ENCODE measurements at places on chromosomes 11 and 22.

GRCh38 chr11:87239001-87239400 is 201.3 kb downstream of the TMEM135 start:
- DNase-seq = no peak

- DNase-seq = no peak
These were observed 21.1 kb downstream of the MS4A6A start for GRCh38 chr11:60161766-60162165.

DNA sequence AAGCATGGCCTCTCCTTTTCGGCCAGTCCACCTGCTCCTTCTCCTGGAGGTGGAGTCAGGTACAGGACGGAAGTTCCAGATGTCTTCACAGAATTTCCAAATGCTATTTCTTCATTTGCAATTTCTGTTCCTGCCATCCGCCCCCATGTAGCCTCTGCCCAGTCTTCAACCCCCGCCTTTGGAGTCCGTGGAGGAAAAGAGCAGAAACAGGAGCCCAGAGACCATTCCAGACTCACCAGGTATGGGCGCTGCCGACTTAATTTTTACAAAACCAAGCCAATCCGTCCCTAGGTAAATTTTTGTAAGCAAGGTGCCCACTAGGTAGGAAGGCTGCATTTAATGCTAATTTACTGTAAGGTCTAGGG is 28.9 kb downstream of the RELT start:
- DNase-seq = no peak

DNA sequence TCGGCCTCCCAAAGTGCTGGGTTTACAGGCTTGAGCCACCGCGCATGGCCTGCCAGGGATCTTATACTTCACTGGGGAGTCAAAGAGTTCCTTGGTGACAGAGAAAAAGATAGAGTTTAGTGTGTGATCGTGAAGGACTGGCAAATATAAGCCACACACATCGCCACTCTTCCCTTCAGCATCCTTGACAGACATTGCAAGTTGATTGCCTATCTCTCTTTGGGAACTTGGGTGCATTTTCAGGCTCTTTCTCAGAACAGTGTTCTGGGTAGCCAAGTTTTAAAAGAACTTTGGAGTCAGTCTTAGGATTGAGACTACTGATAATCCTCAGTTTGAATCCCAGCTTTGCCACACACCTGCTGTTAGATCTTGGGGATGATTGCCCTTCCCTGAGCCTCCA is 19.8 kb downstream of the MIAT start:
- DNase-seq = no peak

- DNase-seq = no peak
These were observed 110.1 kb downstream of the PPP6R3 start for GRCh38 chr11:68570691-68571090.

- DNase-seq = no peak
These were observed 123.4 kb downstream of the CTTN start for GRCh38 chr11:70521475-70522308.

DNA sequence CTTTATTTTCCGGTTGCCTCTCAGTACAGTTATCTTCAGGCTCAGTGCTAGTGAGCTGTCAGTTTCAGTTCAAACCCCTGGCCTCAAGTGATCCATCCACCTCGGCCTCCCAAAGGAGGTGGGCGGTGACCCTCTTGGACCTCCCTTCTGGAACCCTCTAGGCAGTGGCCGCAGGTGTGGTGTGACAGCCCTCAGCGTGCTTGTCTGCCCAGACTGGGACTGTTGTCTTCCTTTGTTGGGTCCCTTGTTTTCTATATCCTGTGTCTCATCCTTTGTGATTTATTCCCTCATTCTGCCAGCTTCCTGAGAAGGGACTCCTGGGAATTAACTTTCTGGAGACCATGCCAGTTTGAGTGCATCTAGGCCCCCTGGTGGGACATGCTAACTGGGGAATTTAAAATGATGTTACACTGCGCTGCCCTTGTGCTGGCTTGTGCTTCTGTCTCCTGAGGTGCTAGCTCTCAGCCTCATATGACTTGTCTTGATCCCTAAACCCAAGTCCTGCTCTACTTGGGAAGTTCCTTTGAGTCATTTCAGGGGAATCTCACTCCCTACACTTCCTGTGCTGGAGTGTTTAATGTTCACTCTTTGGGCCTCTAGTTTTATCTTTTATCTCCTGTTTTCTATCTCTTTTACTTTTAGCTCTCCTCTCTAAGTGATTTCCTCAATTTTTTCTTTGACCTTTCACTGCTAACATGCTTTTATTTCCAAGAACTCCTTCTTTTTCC is 19.4 kb downstream of the MED15 start:
- peak; percentile 90 for DNase-seq

GRCh38 chr22:19292458-19293230 is 1.1 kb upstream of the CLTCL1 start:
- DNase-seq = no peak

DNA sequence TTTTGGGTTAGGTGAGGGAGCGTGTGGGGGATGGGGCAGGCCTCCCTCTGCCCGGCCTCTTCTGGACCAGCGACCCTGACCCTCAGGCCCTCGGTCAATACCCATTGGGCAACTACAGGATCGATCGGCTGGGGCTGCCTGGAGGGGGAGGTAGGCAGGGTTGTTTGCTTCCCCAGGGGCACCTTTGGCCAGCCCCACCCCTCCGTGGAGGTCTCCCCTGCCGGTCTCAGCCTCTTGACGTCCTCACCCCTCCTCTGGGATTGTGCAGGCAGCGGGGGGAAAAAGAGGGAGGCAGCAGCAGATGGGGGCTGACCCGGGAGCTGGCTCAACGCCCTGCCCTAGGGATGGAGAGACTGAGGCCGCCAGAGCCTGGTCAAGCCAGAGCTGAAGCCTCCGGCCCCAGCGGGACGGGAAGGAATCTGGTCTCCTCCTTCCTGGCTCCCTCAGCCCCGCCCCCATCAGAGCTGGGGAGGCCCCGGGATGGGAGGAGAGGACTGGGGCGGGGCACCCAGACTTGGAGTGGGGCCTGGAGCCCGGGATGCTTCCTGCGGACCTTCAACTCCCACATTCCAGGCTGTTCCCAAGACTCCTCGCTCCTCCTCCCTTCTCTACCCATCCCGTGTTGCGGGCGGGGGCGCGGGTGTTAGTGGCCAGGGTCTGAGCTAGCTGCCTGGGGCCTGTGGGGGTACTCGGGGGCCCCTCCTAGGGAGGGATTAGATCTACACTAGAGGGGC is 14.4 kb upstream of the CDC42EP1 start:
- no peak for DNase-seq

- DNase-seq = no peak
These were observed 134.0 kb downstream of the TTC17 start for GRCh38 chr11:43492701-43493100.

DNA sequence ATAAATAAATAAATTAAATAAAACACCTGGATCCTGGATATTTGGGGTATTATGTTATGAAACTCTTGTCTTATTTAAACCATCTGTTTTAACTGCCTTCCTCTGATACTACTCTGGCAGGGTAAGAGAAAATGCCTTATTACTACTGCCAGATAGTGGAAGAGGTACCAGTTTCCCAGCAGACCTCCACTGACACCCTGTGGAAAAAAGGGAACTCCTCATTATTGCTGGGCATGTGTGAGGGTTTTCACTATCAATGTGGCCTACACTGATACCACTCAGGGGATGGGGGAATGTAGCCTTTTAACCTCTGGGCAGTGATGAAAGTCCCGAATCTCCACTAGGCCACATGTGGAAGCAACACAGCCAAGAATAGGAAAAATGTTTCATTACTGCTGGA is 121.0 kb downstream of the LUZP2 start:
- DNase-seq = peak; percentile 11

- DNase-seq = no peak
These were observed 495.8 kb downstream of the BRD1 start for GRCh38 chr22:49331878-49332277.

DNA sequence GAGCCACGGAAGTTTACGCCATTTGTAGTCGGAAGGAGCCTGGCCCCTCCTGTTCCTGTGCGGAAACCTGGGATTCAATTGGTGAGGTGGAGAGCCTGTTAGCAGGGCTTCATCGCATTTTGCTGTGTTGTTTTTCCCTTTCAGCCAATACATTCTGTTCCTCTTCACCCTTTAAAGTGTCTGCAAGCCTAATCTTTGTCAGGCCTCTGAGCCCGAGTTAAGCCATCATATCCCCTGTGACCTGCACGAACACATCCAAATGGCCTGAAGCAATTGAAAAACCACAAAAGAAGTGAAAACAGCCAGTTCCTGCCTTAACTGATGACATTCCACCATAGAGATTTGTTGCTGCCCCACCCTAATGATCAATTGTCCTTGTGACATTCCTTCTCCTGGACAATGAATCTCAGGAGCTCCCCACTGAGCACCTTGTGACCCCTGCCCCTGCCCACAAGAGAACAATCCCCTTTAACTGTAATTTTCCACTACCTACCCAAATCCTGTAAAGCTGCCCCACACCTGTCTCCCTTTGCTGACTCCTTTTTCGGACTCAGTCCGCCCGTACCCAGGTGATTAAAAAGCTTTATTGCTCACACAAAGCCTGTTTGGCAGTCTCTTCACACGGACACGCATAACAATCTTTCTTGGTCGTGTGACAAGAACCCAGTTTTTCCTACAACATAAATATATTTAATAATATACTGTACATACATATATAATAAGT is 37.1 kb upstream of the MMP12 start:
- DNase-seq = no peak

GRCh38 chr11:69721106-69721505 is 17.3 kb upstream of the FGF19 start:
- no peak for DNase-seq

DNA sequence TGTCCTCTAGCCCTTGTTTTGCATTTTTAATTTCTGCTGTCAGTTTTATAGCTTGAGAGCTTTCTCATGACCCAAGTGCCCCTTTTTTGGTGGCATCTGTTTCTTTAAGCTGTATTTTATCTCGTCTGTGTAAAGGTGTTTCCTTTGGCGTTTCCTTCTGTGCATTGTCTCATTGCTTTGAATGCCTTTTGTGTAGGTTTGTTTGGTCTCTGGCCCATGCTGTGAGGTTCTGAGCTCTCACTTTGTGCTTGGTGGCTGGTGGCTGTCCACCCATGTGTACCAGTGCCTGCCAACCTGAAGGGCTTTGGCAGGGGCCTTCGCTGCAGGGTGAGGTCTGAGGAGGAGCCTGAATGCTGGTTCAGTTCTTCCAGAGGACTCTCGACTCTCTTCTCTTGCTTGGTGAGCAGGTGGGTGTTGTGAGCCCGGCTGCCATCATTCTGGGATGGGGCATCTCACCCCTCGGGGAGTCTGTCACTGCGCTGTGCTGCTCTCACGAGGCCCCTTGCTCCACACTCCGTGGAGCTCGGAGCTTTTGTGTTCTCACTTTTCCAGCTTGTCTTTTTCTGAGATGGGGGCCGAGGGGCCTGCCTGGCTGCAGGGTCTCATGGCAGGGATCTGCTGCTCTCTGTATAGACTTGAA is 14.9 kb downstream of the AP2A2 start:
- DNase-seq = no peak

GRCh38 chr11:43690929-43691725 is 10.6 kb downstream of the HSD17B12 start:
- DNase-seq = no peak

DNA sequence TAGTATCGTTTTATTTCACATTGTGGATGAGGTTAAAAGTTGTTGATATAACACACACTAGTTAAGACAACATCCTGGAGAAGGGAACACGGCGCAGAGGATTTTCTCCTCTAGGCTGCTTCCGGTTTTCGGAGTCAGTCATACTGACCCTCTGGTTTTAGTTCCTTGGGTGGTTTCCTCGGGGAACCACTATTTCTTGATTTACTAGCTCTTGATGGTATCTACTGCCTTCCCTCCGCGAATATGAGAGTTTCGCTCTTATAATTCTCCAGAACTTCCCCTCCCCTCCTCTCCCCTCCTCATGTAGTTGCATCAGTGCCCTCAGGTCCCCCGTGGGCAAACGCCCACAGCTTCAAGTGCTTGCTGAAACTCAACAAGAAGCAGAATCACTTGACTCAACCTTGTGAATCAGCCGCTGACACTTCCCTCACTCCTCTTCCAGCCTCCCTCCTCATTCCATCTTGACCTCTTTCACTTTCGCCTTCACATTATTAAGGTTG is 15.9 kb upstream of the APOBEC3A start:
- no peak for DNase-seq

DNA sequence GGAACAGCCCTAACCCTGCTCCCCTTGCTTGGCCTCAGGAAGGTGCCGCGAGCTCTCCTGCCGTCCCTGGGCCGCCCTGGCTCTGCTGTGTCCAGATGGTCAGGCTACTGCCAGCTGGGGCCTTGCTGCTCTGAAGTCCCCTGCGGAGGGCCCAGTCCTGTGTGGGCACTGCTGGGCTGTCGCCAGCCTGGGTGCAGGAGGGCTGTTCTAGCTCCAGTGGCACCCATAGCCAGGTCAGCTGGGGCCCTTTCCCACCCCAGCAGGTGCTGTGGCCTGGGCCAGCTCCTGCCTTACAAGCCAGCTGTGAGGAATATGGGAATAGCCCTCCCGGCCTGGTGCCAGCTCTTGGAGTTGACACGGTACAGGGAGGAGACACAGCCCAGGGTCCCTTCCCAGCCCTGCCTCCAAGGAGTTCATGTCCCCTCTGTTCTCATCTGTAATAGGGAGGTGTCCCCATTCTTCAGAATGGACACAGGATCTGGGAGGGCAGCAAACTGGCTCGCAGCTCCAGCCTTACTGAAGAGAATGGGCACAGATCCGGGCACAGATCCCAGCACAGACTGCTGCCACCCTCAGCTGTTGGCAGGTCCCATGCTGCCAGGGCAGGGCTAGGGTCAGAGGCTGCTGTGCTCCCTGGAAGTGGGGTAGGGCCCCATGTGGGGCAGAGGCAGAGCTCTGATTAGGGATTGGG is 3.9 kb downstream of the DERL3 start:
- no peak for DNase-seq

DNA sequence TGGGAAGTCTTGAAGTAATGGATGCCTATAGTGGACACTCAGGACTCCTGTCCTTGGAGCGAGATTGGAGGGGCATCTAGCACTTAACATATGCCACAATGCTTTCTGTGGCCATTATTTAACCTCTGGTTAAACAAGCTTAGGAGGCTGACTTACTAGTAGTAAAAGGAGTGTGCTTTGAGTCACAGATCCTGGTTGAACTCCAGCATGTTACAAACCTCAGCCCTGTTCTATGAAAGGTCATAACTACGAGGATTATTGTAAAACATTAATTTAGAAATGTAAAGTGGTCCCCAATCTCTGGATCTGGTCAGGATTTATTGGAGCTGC is 1.1 kb upstream of the LBHD1 start:
- DNase-seq = no peak

GRCh38 chr11:30434901-30435300 is 112.0 kb downstream of the ARL14EP start:
- DNase-seq = no peak

DNA sequence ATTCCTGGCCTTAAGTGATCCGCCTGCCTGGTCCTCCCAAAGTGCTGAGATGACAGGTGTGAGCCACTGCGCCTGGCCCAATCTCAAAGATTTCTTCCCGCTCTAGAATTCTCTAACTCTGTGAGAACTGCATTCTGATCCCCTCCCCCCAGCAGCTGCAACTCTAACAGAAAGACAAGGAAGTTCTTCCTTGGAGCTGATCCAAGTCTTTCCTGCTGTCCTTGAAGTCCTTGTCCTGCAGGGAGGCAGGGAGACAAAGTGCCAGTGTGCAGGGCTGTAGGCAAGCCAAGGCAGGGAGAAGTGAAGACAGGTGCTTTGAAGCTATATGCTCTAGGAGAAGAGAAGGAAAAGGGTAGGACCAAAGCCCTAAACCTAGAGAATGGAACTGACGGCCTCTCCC is 9.5 kb upstream of the GGA1 start:
- peak; percentile 49 for DNase-seq

GRCh38 chr11:130124096-130124495 is 35.5 kb upstream of the ST14 start:
- peak; percentile 6 for DNase-seq

Measured in SK-MEL-5 (cell line).